Femur (tissue), 1 donor: ENCODE measurements at places on chromosomes 13 and 19.
A peak's percentile ranks its signal among the peaks of the same experiment; 100 is the strongest.

DNA sequence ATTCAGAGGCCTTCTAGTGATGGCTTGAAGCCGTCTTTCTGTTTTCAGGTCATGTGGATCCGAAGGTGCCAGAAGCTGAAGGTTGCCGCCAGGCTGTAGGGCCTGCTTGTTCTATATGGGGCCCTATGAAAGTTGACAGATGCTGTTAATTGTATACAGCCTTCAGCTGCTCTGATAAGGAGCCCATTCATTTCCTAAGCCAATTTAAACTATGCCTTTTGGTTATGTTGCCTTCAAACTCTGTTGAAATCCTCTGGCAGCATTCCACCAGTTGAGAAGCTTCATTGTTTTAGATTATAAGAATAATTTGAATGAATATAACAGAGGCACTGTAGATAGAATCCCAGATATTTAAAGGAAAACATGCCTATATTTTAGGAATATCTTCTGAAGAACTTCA lies 34.4 kb downstream of the RAP2A start:
- no peak for DNase-seq

DNA sequence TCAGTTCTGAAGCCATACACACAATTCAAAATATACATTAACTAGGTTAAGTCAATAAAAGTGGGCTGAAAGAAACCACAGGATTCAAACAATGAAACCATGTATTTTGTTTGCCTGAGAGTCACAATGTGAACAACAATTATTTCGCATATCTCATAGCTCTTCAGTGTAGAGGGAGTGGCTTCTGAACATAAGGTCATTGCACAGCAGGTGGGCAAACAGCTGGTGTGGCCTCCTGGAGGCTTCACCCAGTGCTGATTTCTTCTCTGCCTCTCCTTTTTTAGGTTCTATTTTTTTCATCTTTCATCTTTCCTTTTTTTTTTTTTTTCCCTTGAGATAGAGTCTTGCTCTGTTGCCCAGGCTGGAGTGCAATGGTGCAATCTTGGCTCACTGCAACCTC lies 40.4 kb upstream of the ZNF254 start:
- no peak for DNase-seq

- no peak for DNase-seq
Observed at GRCh38 chr13:51887468-51887867, 25.7 kb downstream of the CCDC70 start.

DNA sequence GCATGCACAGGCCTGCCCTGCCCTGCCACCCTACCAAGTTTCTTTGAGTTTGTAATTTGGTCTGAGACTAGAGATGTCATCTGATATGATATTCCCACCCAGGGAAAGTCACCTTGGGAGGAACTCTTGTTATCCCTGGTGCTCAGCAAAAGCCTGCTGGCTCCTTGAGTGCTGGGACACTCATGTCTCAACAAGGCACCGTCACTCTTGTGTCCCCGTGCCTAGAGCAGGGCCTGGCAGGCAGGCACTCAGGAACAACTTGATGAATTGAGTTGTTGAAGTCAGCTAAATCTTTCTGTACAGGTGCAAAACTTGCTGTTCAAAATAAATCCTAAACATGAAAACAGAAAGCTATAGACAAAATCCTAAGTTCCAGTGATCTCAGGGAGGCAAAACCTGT lies 345.4 kb downstream of the KCNRG start:
- DNase-seq = no peak

DNA sequence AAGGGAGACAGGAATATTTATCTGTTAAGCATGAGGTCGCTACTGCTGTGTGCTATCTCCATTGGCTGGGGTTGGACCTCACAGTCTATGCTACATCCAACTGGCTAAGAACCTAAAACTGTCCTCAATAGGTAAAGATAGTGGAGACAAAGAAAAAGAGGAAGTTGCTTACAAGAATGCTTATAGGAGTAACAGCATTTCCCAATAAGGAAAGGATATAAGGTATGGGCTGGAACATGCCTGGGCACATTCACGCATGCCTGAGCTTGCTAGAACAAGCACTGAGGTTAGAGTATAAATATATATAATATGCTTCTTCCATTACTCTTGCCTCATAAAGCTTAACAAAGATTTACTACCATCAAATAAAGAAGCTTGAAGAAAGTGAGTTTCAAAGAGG lies 47.9 kb upstream of the CEACAM21 start:
- no peak for DNase-seq

GRCh38 chr13:46761866-46762265 lies 35.1 kb downstream of the ESD start:
- DNase-seq = no peak

- no peak for DNase-seq
Observed at GRCh38 chr13:110885966-110886869, 28.7 kb downstream of the ANKRD10 start.

DNA sequence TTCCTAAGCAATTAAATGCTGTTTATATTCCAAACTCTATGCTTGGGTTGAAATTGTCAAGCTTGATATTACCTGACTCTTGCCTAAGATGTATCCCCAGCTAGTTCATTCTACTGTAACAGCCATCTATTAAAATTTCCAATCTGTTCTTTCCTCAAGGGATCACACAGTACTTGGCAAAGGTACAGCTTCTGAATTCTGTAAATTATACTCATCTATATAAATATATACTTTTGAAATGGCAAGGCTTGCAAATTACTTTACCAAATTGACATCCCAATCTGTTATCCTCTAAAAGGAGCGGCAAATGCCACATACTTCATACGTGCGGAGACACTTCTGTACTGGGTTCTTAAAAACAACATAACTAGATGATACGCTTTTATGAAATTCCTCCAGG lies 330.2 kb downstream of the DNAJC15 start:
- DNase-seq = no peak

DNA sequence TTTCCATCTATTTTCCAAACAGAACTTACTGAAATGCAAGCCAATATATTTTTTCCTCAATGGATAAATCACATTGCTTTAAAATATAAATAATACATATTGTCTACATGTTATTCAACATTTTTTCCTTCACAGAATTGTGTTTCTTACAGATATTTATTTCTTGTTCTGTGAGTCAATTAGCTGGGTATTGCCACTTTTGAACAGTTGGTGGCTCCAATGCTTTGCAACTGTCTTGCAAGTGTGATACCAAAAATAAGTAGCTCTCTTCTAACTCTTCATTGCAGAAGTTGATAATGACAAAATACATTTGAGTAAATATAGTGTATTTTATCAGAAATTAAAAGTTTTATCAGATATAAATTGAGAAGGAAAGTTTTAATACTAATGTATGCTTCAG lies 17.1 kb upstream of the GPC5 start:
- no peak for DNase-seq

- peak; percentile 64 for DNase-seq
Observed at GRCh38 chr13:39415008-39415802, 187.8 kb downstream of the LHFPL6 start.

DNA sequence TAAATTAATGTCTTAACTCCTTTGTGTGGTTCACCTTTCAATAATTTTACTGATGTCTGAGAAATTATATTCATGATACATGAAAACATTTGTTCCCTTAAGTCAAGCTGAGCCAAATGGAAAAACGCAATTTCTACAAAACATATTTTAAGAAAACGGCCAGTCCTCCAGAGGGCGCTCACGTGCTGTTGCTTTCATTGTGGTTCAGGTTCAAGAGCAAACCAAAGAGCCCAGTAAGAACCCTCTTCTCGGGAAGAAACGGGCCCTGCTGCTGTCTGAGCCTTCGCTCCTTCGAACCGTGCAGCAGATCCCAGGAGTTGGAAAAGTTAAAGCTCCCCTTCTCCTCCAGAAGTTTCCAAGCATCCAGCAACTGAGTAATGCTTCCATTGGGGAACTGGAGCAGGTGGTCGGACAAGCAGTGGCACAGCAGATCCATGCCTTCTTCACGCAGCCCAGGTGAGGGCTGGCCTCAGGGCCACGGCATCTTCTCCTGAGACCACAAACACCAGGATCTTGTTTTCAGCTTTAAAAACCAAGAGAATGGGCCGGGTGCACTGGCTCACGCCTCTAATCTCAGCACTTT lies 4.3 kb downstream of the FAAP24 start:
- peak; percentile 49 for DNase-seq

DNA sequence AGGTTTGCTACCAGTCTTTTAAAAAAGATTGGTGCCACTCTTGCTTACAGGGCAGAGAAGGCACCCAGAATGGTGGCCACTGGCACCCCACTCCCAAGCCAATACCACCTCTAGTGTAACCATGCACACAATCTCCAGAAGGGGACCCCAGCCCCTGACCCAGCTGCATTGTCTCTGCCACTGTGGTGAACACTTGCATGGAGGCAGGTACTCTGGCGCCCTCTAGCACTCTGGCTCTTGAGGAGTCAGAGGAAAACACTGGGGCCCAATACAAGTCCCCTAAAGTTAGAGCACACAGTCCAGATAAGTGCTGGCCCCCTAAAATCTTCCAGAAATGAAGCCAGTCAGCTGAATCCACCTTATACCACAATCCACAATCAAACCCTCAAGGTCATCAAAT lies 6.0 kb downstream of the ERVV-1 start:
- DNase-seq = no peak

DNA sequence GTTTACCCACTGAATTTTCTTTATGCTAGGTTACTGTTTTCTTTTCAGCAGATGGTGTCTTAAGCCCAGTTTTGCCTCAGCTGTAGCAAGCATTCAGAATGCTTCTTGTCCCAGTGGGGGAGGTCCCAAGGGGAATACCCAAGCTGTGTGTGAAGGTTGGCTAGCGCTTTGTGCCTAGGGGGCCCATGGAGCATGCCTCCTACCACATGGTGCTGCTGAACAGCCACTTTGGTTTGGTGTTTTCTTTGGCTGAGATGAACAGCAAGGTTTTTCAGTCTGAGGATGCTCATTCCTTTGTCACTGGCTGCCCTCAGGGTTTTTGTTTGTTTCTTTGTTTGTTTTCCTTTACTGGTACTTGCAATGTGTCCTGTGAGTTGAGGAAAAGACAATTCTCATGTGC lies 99.0 kb downstream of the PCDH20 start:
- no peak for DNase-seq

DNA sequence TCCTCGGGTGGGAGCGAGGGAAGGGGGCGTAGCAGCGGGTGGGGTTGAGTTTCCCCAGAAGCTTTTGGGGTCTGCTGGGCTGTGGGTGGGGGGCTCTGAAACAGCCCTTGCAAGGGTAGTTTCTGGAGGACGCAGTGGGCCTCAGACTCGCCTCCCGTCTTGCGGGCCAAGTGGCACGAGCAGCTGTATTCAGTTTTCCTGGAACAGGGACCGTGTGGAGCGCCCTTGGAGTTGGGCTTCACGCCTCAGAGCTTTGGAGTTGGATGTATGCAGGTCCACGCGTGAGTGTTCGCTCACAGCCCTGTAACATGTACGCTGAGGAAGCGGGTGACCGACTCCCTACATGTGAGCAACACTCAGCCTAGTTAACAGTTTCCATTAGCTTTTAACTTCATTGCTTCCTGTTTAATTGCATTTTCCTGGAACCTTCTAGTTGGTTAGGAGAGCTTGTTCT lies 603 bp downstream of the TM9SF2 start:
- DNase-seq = peak; percentile 45

- peak; percentile 25 for DNase-seq
Observed at GRCh38 chr13:25085125-25085742, 10.7 kb upstream of the PABPC3 start.

GRCh38 chr19:16143399-16144215 lies at the start of gene HSH2D:
HSH2D (plus strand) TSS chr19:16143685; CDS start chr19:16148751, 5,066 bp downstream.
- peak; percentile 55 for DNase-seq

DNA sequence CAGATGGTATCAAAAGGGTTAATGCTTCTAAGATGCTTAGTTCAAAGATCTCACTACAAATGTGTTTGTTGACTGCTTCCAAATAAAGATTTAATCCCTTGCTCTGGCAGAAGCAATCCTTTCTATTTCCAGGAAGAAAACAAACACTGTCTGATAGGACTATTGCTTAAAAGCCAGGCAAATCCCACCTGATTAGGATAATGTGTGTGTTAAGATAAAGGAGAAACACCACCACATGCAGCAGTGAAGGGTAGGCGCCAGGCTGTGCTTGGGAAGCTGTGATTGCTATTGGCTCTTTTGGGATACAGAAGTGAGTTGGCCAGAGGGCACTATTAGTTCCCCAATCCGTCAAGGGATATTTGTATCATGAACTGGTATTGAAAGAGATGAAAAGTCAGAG lies 62.8 kb upstream of the LRCH1 start:
- DNase-seq = no peak

DNA sequence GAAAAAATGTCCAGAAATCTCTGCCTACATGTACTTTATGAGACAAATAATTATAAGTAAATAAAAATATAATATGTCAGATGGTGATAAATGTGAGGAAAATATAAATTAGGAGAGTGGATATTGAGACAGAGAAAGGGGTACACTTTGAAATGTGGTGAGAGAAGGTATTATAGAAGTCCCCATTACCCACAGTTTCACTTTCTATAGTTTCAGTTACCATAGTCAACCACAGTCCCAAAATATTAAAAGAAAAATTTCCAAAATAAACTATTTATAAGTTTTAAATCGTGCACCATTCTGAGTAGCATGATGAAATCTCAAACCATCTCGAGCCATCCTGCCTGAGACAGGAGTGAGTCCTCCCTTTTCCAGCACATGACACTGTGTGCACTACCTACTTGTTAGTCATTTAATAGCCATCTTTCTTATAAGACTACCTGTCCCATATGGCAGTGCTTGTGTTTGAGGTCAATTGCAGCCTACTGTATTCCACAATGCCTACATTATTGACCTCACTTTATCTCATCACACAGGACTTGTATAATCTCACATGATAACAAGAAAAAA lies 653.7 kb downstream of the DACH1 start:
- no peak for DNase-seq

DNA sequence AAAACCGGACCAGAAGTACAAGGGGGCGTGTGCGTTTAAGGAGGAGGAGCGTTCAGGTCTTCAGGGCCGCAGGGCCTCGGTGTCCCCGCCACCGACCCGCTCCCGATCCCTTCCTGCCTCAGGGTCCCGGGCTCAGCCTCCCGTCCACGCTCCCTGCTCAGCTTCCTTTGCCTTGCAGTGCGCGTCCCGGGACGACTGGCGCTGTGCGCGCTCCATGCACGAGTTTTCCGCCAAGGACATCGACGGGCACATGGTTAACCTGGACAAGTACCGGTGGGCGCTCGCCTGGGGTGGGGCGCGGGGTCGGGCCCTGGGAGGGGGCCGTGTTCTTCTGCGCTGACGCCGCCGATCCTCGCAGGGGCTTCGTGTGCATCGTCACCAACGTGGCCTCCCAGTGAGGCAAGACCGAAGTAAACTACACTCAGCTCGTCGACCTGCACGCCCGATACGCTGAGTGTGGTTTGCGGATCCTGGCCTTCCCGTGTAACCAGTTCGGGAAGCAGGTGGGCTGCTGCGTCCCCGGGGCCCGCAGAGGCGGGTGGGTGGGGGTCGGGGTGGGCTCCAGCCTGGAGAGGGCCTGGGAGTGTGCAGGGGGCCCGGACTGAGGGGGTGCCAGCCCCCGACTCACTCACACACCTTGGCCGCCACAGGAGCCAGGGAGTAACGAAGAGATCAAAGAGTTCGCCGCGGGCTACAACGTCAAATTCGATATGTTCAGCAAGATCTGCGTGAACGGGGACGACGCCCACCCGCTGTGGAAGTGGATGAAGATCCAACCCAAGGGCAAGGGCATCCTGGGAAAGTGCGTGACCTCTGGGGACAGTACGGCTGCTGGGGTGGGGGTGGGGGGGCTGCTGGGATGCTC lies 1.4 kb downstream of the GPX4 start:
- DNase-seq = no peak

- DNase-seq = no peak
Observed at GRCh38 chr19:12093777-12094176, 29.2 kb downstream of the ZNF844 start.

- no peak for DNase-seq
Observed at GRCh38 chr19:16541526-16542044, 652 bp downstream of the CHERP start.

- DNase-seq = no peak
Observed at GRCh38 chr13:114066956-114067355, 65.5 kb downstream of the RASA3 start.

- no peak for DNase-seq
Observed at GRCh38 chr13:44318161-44318560, 55.5 kb upstream of the SERP2 start.
